ENCODE measurements at places on chromosomes 2 and 18.

GRCh38 chr2:223782629-223783028, 54.8 kb downstream of the AP1S3 start:
- no peak for DNase-seq

DNA sequence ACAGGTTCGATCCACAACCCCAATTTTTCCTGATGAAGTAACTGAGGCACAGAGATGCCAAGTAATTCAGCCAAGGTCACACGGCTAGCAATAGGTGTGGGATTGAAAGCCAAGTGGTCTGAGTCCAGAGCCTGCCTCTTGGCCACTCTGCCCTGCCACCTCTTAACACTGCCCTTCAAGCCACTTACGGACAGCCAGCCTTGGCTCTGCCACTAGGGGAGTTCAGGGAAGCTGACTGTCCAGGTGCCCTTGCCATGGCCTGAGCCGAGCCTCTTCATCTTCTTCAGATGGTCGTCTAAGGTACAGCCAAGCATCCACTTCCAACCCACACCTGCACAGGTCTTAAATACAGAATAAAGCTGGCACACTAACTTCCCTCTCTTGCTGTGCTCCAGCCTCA, 99.3 kb upstream of the GPR45 start:
- DNase-seq = no peak

DNA sequence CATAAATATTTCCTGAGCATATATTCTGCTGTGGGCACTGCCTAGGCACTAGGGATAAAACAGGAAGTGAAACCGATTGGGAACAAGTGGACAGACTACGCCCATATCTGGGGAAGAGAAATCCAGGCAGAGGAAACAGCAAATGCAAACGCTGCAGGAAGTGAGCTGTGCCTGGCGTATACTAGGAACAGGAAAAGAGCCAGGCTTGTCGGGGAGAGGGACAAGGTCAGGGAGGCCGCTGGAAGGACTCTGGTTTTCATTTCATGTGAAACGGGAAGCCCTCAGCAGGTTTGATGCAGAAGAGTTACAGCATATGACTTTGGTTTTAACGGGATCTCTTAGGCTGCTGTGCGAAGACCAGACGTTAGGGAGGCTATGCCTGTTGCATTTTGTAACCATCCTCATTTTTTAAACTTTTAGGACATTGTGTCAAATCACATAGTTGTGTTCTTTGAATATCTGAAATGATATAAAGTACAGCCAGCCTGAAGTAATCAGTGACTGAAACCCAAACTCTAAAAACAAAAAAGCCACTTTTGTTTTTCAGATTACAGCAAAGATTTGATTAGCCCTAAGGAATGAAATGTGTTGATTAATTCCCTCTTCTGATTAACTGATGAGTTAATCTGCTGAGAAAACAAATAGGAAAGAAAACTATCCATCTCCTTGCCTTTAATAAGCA, 110.2 kb upstream of the PIEZO2 start:
- DNase-seq = no peak

- DNase-seq = no peak
These were observed 120.1 kb upstream of the SLC1A4 start for GRCh38 chr2:64869126-64869525.

GRCh38 chr18:32310774-32311173, 120.9 kb downstream of the MEP1B start:
- DNase-seq = no peak

DNA sequence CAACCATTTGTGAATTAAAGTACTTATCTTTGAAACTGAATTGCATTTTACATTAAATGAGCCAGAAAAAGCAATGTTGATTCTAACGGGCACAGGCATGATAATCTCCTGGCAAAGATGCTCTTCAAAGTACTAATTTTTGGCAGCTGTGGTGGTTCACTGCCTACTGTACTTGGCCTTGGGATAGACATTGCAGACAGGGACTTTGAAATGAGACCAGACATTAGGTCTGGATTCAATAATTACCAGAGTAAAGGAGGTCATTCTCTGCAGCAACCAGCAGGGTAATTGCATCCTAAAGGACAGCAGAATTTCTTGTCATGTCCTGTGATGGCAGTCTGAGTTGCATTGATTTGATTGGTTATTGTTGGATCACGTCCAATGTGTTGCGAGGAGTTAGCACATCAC, 986.5 kb downstream of the TDRD15 start:
- DNase-seq = no peak

- DNase-seq = no peak
These were observed 136.4 kb upstream of the COPS8 start for GRCh38 chr2:236949089-236949905.

DNA sequence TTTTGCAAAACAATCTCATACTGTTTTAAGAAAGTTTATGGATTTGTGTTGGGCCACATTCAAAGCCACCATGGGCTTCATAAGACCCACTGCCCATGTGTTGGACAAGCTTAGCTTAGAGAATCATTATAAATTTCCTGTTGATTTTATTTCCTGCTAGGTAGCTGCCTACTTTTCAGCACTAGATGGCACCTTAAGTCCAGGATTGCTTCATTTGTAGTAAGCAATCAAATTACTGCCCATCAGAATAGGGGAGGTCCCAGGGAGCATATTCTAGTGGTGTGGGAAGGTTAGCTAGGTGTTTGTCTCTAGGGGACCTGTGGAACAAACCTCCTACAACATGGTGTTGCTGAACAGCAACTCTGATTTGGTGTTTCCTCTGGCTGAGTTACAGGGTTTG, 11.0 kb upstream of the DCDC2C start:
- no peak for DNase-seq

DNA sequence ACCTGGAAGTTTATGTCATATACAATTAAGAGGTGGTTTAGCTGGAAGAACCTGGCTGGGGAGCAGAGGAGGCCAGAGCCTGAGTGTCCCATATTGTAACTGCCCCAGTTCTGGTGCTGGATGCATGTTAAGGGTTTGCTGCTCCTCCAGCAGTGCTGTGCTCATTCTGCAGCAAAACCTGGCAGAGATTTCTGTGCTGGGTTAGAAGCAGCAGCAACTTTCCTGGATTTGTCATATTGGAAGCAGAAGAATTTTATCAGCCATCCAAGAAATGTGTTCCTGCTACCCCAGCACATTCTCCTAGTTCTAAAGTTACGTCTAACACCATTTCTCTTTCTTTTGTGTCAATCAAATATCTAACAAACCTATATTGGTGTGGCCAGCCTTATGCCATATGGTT, 284.1 kb downstream of the TDRD15 start:
- DNase-seq = no peak

- no peak for DNase-seq
These were observed 189.2 kb downstream of the FAM210A start for GRCh38 chr18:13537022-13537780.

- no peak for DNase-seq
These were observed 33.2 kb downstream of the TOGARAM2 start for GRCh38 chr2:29014331-29014730.

DNA sequence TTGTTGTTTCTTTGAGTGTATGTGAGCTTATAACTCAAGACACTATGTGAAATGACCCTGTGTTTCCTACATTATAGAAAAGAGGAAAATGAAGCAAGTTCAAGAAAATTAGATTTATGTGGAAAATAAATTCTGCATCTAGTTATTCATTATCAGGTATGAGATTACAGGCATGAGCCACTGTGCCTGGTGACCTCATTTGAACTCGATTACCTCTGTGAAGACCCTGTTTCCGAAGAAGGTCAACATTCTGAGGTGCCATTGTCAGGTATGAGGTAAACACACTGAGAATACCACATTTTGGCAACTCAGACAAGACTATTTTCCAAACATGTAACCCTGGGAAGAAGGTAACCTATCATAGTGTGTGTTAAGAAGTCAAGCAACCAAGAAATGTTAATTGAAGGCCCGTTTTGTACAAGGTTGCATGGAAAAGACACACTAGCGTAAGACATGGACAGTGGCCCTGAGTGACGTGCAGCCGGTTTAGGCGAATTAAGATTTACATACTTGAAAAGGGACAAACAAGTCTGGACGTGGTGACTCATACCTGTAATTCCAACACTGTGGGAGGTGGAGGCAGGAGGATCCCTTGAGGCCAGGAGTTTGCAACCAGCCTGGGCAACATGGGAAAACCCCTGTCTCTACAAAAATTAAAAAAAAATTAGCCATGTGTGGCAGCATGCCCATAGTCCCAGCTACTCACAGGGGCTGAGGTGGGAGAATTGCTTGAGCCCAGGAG, 186.6 kb downstream of the NEDD4L start:
- DNase-seq = no peak

GRCh38 chr2:44736270-44736942, 205.1 kb upstream of the SIX3 start:
- DNase-seq = no peak

GRCh38 chr2:8496617-8497016, 185.2 kb upstream of the ID2 start:
- no peak for DNase-seq

GRCh38 chr2:109123586-109124201, 5.3 kb upstream of the SH3RF3 start:
- DNase-seq = no peak

GRCh38 chr18:40048253-40048652, 1906.8 kb upstream of the PIK3C3 start:
- no peak for DNase-seq

DNA sequence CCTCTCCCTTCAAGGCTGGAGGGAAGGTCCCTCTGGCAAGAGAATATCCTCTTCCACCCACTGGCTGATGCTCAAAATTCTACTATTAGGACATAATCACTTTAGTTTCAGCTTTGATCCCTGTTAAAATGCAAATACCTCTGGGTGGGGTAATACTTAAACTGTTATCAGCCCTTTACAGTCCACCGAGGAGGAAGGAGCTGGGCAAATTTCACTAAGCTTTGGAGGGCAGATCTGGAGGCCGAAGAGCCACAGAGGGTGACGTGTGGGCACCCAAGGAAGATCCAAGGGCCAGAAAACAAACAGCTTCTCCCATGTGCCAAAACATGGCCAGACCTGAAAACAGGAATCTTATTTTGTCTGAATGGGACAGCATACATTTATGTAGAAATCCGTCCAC, 74.6 kb upstream of the BCL11A start:
- DNase-seq = no peak

GRCh38 chr2:135586148-135586547, 54.9 kb downstream of the R3HDM1 start:
- DNase-seq = no peak

GRCh38 chr2:96954011-96954846, 32.2 kb downstream of the FAM178B start:
- no peak for DNase-seq

DNA sequence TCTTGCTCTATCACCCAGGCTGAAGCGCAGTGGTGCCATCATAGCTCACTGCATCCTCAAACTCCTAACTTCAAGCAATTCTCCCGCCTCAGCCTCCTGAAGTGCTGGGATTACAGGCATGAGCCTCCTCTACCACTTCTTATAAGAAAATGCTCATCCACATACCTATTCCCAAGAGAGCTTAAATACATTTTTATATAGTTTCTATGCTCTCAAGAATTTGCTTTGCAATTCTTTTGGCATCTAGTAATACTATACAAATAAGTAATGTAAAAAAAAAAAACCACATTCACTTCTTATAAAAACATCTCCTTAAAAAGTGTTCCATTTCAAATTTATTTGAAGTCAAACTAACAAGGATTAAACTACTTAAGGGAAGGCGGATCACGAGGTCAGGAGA, 197.3 kb downstream of the DNAH7 start:
- DNase-seq = no peak

DNA sequence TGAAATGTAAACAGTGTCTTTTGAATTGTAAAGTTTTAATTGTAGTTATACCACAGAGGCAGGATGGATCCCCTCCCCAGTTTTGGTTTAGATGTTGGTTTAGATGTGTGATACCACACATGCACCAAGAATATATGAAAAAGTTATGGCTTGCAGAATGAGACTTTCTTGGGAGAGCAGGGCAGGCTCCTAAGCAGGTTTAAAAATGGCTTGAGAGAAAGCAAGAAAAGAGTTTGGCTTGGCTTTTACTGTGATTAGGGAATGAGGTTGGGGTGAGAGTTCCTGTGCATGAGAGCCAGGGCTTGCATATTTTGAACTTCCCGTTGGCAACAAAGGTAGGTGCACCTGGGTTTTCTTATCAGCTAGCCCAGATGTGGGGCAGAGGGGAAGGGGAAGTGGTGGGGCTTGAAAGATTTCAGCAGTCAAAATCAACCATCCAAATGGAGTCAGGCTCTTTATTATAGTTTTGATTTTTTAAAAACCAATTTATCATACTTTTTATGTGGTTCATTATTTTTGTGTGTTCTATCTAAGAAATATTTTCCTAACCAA, 246.9 kb downstream of the MTX2 start:
- no peak for DNase-seq

DNA sequence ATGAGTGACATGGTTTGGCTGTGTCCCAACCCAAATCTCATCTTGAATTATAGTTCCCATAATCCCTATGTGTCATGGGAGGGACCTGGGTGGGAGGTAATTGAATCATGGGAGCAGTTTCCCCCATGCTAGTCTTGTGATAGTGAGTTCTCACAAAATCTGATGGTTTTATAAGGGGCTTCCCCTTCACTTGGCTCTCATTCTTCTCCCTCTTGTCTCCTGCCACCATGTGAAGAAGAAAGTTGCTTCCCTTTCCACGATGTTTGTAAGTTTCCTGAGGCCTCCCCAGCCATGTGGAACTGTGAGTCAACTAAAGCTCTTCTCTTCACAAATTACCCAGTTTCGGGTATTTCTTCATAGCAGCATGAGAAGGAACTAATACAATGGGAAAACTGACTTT, 14.0 kb downstream of the DNAH7 start:
- no peak for DNase-seq

GRCh38 chr2:210556329-210556980, at the start of gene CPS1:
TSS of gene CPS1 (plus strand) at chr2:210556599. CDS start at chr2:210556734, 135 bp downstream.
- no peak for DNase-seq

- DNase-seq = no peak
These were observed 378.2 kb downstream of the STK39 start for GRCh38 chr2:167869200-167869599.

DNA sequence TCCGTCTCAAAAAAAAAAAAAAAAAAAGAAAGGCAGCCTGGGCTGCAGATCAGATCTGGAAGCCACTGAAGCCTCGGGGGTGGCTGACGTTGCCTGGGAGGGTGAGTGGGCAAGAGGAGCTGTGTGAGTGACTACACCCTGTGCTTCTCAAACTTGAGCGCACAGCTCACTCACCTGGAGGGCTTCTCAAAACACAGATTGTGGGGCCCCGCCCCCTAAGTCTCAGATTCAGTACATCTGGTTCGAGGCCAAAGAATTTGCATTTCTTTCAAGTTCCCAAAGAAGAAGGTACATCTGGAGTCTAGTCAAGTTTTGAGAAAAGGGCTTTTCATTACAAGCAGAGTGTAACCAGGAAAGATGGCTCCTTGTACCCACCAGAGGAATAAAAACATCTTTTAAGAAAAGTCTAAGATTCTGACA, 97.7 kb upstream of the CAB39 start:
- no peak for DNase-seq

- DNase-seq = no peak
These were observed 174.8 kb downstream of the UBR3 start for GRCh38 chr2:170002096-170002495.

DNA sequence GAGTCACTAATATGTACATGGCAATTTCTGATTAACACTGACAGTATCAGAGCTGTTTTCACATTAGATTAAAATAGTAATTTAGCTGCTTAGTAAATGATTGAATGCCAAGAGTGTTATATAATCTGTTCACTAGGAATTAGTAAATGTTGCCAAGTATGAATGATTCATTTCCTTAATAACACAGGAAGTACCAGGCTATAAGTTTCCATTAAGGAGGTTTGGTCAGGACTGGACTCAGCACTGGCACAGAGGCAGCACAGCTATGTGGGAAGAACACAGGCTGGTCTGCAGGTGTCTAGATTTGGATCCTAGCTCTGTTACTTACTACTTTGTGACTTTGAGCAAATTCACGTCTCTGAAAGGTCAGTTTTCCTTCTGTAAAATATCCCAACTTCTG, 97.2 kb downstream of the TDRD15 start:
- no peak for DNase-seq
